Keratinocyte (primary cell): ENCODE measurements at places on chromosomes 16 and 17.

GRCh38 chr16:11423315-11424117 lies 78.3 kb downstream of the RMI2 start:
- DNase-seq, result no peak

DNA sequence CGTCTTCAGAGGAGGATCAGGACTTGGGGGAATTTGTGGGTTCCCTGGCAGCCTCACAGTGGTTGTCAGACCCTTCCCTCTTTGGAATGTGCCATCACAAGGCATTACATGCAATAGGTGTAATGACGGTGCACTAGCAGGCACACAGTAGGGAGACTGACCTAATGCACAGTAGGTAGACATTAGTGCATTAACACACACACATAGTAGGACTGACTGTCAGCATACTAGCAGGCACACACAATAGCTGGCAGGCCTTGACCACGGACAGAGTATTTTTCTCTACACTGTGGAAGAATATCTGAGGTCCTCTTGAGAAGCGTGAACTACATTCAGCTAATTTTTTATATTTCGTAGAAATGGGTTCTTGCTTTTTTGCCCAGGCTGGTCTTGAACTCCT lies 10.9 kb upstream of the UBALD2 start:
- no peak for DNase-seq

- DNase-seq, result no peak
Measured at GRCh38 chr17:12821376-12821940, 32.2 kb downstream of the ARHGAP44 start.

DNA sequence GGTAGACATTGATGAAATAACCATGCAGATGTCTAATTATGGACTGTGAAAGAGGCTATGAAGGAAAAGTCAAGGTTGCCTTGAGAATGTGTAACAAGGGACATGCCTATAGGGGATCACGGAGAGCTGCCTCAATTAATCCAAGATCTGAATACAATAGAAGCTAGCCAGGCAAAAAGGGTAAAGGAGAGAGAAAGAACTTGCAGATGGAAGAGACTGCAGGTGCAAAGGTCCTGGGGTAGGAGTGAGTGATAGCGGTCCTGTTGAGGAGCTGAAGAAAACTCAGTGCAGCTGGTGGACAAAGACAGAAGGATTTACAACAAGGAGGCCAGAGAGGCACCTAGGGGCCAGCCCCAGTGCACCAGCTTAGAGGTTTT lies 15.9 kb upstream of the TNS4 start:
- DNase-seq, result no peak

GRCh38 chr16:24036038-24036543 lies 200.3 kb downstream of the PRKCB start:
- DNase-seq, result no peak

- no peak for DNase-seq
Measured at GRCh38 chr17:57924677-57925076, 30.5 kb downstream of the CUEDC1 start.

DNA sequence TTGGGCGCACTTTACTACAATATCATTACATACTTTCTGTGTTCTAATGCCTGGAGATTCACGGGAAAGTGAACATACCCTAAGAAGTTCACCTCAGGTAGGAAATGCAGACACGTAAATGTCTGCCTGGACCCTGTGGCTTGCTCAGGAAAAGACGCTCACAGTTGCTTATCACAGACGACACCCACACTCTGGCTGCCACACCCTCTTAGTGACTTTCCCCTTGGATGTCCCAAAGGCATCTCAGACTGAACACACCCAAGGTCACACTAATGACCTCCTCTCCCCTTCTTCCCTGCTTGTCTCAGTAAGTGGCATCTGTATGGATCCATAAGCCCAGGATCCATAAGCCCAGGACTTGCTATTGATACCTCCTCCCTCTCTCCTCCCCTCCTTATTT lies 32.6 kb downstream of the CDRT15 start:
- DNase-seq, result no peak
